LHCN-M2 (cell line): ENCODE measurements at places on chromosomes 11 and 22. TPM values are rescaled to one million over a fixed set of nuclear protein-coding genes. Genes with fewer than 3 reads are reported as not detected.

The SCN3B gene
- total RNA-seq, result not detected in 2 replicates

The CHST1 gene
- 3.1 and 5.8 TPM in 2 replicates for total RNA-seq

The MISFA gene
- 0.06 and 3.7 TPM in 2 replicates for total RNA-seq

The CLDN5 gene
- total RNA-seq, result 4.9 and 11.1 TPM in 2 replicates

The CNGA4 gene
- total RNA-seq, result not detected in 2 replicates

The OR6T1 gene
- not detected in 2 replicates for total RNA-seq

The CELSR1 gene
- under 0.01 and 0.06 TPM in 2 replicates for total RNA-seq

The DDX25 gene
- under 0.01 TPM in 1 of 2 replicates, not detected in the other for total RNA-seq

The ARFGAP3 gene
- 76.7 and 87.1 TPM in 2 replicates for total RNA-seq

The NCF4 gene
- total RNA-seq, result not detected in 2 replicates

The OR51I1 gene
- total RNA-seq, result not detected in 2 replicates

The IRAG1 gene
- total RNA-seq, result 0.38 and 1.3 TPM in 2 replicates

The CWC15 gene
- total RNA-seq, result 45.6 and 49.5 TPM in 2 replicates

The ENTHD1 gene
- not detected in 2 replicates for total RNA-seq

The ART5 gene
- 0.11 TPM in 1 of 2 replicates, not detected in the other for total RNA-seq

The MTMR2 gene
- 19.5 and 22.7 TPM in 2 replicates for total RNA-seq

The PDGFD gene
- under 0.01 TPM in 1 of 2 replicates, not detected in the other for total RNA-seq

The GANAB gene
- 267 and 299 TPM in 2 replicates for total RNA-seq

The SLC5A1 gene
- total RNA-seq, result not detected in 2 replicates

The DLG2 gene
- total RNA-seq, result 0.17 TPM in 1 of 2 replicates, not detected in the other

The MMP8 gene
- total RNA-seq, result not detected in 2 replicates

The MPEG1 gene
- total RNA-seq, result not detected in 2 replicates

The BCL2L13 gene
- 81.5 and 89.2 TPM in 2 replicates for total RNA-seq

The SLC25A17 gene
- total RNA-seq, result 26.0 and 28.5 TPM in 2 replicates

The NTM gene
- total RNA-seq, result 45.6 and 50.4 TPM in 2 replicates

The RIBC2 gene
- 0.58 and 0.86 TPM in 2 replicates for total RNA-seq

The C1QTNF4 gene
- total RNA-seq, result 0.19 TPM in 1 of 2 replicates, not detected in the other

The GLB1L2 gene
- not detected in 2 replicates for total RNA-seq

The MPZL2 gene
- not detected in 2 replicates for total RNA-seq

The OR8B3 gene
- not detected in 2 replicates for total RNA-seq

The SHISAL1 gene
- total RNA-seq, result 0.29 and 1.3 TPM in 2 replicates

The DERL3 gene
- 0.23 TPM in 1 of 2 replicates, not detected in the other for total RNA-seq

The CCDC87 gene
- 0.34 and 0.51 TPM in 2 replicates for total RNA-seq

The ROBO3 gene
- total RNA-seq, result 11.9 and 18.5 TPM in 2 replicates

The GP1BB gene
- 22.1 and 30.2 TPM in 2 replicates for total RNA-seq

The AP5B1 gene
- total RNA-seq, result 12.8 and 14.1 TPM in 2 replicates

The TRIOBP gene
- total RNA-seq, result 128 and 137 TPM in 2 replicates

The CARD18 gene
- total RNA-seq, result not detected in 2 replicates

The CD81 gene
- 265 and 305 TPM in 2 replicates for total RNA-seq

The C22orf42 gene
- not detected in 2 replicates for total RNA-seq
